ENCODE measurements at places on chromosomes 6 and 20.
A peak's percentile ranks its signal among the peaks of the same experiment; 100 is the strongest.

GRCh38 chr6:73537677-73538076, 16.8 kb upstream of the EEF1A1 start:
- no peak for DNase-seq

DNA sequence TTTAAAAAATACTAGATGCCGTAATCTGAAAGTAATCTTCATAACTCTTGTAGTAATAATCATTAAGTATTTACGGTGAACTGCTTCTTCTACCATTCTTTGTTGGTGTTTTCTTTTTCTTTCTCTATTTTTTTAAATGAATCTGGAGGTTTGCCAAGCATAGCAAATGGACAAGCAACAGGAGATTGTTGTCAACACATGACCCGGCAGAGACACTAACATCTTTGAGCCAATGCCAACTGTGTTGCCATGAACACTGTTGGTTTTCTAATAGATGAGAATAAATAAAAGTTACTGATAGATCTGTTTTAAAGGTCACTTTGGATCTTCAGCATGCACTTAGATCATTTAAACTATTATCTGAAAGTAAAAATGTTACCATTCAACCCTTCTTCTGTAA, 523.6 kb upstream of the EYS start:
- DNase-seq: no peak

GRCh38 chr6:11585426-11586016, 48.0 kb downstream of the TMEM170B start:
- no peak for DNase-seq

GRCh38 chr6:127460465-127460864, 1.3 kb upstream of the KIAA0408 start:
- DNase-seq: no peak

GRCh38 chr6:113994934-113995342, 24.0 kb upstream of the HDAC2 start:
- peak; percentile 33 for DNase-seq

DNA sequence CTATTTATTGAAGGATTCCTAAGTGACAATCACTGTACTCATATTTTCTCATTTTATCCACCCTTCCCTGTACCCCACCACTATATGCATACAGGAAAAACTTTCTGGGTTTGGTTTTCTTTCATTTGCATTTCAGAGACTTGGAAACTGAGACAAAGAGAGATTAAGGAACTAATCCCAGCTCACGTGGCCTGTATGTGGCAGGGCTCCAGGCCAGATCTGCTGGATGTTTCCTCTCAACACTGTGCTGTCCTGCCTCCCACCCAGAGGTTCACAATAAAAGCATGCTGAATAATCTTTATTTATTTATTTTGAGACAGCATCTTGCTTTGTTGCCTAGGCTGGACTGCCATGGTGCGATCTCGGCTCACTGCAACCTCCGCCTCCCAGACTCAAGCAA, 50.2 kb downstream of the CEP162 start:
- DNase-seq: no peak

DNA sequence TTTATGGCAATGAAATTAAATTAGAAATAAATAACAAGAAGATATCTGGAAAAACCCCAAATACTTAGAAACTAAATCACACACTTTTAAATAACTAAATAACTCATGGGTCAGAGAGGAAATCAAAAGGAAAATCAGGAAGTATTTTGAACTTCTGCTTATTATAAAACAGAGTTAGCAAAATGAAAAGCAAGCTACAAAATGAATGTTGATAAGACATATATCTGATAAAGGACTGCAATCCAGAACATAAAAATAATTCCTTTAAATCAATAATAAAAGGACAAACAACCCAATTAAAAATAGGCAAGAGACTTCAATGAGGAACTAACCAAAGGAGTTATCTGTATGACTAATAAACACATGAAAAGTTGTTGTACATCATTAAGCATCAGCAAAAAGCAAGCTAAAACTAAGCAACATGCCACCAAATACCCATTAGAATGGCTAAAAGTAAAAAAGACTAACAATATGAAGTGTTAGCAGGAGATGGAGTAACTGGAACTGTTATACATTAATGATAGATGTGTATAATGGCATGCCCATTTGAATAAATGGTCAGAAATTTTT, 38.9 kb upstream of the STMND1 start:
- DNase-seq: no peak

GRCh38 chr20:29119141-29119540, 2138.3 kb upstream of the DEFB115 start:
- no peak for DNase-seq

- DNase-seq: no peak
Observed at GRCh38 chr20:7399575-7399974, 540.7 kb downstream of the HAO1 start.

DNA sequence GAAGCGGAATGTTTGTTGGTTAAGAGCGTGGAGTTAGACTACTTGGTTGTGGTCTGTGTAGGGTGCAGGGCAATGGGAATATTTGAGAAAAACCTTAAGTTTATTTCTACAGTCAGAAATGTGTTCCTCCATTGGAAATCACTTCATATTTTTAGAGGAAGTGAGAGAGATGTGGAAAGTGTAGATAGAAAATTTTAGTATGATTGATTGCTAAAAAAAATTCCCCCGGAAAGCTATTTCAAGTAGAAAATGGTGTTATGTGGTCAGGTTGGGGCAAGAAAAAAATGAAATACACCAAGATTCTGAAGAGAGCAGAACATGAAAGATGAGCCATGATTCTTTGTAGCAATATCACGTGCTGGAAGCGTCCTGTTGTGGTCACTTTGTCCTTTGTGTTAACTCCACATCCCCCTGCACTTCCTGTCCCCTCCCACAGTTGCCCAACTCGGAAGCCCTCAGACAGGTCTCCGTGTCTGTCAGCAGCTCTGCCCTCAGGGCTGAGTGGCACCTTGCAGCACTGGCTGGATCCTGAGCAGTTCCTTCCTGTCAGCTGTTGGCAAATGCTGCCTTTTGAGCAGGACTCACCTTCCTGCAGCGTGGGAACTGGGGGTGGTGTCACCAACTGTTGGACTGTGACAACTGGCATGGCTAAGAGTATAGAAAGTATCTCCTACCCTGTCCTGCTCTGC, 137.5 kb upstream of the SLC24A3 start:
- no peak for DNase-seq

- DNase-seq: no peak
Observed at GRCh38 chr6:22006795-22007194, 290.0 kb downstream of the PRL start.

DNA sequence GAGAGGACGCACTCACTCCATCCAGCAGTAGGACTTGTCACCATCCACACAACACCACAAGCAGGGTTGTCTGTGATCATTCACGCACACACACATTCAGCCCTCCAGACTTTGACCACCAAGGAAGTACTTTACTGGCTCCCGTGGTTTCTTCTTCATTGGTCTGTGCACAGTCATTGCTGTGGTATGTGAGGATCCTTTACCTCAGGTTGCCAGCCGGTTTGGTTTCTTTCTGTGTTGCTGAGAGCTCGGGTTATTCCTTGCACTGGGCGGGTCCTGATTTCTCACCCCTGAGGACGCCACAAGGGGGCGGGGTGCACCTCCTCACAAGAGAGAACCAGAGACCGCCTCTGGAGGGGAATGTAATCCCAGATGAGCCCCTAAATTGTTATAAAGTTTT, 11.2 kb downstream of the SLC35A1 start:
- DNase-seq: no peak

GRCh38 chr6:148414836-148415235, 72.2 kb downstream of the SASH1 start:
- DNase-seq: peak; percentile 24

GRCh38 chr20:39602649-39603048, 640.5 kb downstream of the DHX35 start:
- DNase-seq: no peak

GRCh38 chr20:56595746-56596475, 33.2 kb upstream of the TFAP2C start:
- no peak for DNase-seq

DNA sequence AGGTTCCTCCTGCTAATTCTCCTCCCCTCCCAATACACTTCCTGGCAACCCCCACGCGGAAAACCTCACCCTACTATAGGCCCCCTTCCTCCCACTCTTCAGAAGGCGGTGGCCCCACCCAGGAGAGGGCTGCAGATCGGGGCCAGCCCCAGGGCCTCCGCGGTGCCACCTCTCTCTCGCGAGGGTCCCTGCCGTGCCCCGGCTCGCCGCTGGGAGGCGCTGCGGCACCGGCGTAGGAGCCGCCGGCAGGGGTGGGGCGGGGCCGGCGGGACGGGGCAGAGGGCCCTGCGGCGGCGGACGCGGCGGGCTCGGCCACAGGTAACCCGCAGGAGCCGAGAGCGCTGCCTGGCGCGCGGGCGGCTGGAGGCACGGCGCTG, at the start of gene ANKRD6:
Gene ANKRD6, plus strand, starts transcription at position 278 of the 377 bp plus-strand sequence. CDS start 133,825 bp downstream, outside the sequence.
- peak; percentile 86 for DNase-seq

DNA sequence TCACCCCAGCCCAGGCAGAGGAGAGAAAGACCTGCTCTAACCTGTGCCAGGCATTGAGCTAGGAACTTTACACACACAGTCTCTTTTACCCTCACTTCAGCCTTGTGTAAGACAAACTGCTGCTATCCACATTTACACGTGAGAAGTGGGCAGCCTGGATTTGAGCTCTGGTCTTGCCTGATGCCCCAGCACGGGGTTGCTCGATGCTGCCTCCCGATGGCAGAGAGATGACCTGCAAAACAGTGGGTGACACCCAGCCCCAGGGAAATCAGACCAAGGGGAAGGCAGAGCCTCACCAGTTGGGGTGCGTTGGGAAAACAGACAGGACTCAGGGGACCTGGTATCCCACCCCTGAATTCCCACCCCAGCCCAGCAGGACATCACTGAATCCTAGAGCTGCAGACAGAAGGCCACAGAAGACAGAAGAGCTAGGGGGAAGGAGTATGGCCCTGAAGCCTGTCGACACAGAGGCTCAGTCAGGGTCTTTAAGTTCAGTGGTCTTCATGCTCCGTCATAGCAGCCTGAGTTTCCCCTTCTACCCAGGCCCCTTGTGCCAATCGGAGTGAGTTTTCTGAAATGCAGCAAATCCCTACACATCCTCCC, 990 bp downstream of the BPI start:
- DNase-seq: peak; percentile 50

- no peak for DNase-seq
Observed at GRCh38 chr6:167663784-167664443, 162.8 kb upstream of the AFDN start.

DNA sequence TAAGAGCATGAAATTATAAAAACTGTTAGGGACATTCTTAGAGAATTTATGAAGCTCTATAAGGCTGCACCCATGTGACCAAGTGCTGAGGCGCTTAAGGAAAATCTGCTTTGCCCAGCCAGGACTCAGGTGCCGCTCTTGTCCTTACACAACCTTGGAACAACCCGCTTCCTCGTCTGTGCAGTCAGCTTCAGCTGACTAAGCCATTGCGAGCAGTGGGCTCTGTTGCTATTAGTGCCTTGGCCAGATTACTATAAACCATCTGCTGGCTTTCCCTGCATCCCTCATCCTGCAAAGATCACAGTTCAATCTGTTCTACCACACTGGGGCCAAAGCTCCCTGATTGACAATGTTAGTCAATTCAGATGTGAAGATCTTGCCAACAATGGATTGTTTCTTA, 89.1 kb upstream of the E2F3 start:
- DNase-seq: no peak

DNA sequence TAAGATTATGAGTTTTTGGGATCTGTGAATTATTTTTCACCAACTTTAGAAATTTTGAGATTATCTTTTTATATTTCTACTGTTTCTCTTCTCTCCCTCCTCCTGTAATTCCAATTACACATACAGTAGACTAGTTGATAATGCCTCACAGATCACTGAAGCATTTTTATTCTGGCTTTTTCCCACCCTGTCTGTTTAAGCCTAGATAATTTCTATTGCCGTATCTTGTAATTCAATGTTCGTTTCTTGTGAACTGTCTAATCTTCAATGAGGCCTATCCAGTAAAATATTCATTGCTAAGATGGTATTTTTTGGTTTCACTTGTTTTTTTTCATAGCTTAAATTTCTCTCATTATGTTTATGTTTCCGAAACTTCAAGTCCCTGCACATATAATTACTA, 12.0 kb downstream of the MDN1 start:
- no peak for DNase-seq

GRCh38 chr6:114541794-114542193, 199.0 kb upstream of the HS3ST5 start:
- DNase-seq: no peak

DNA sequence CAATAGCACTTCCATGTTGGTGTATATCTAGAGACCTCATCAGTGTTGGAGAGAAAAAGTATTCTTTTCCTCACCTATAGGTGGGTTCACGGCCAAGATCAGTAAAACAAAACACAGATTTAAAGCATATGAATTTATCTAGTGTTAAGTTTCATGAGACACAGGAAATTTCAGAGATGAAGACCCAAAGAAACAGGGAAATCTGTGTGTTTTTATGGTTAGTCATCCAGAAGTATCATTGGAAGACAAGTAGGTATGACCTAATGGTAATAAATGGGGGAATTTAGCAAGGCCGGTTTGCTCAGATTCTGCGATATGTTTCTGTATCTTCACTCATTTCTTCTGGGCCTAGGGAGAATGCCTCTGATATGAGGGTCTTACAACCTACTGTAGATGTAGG, 419.6 kb upstream of the MARCKS start:
- no peak for DNase-seq

DNA sequence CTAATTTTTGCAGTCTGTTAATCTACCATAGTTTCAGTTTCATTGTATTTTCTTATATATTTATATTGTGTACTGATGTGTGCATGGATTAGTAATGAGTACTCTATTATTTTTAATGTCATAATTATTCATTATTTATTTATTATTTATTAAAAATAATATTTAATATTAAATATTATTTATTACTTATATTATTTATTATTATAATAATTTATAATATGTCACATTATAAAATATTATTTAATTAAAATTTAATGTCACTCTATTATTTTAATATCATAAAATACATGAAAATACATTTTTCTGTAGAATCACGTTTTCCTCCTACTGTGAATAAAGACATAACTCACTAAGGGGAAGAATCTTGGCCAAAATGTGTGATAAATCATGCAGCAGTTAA, 30.5 kb downstream of the POM121L2 start:
- no peak for DNase-seq

DNA sequence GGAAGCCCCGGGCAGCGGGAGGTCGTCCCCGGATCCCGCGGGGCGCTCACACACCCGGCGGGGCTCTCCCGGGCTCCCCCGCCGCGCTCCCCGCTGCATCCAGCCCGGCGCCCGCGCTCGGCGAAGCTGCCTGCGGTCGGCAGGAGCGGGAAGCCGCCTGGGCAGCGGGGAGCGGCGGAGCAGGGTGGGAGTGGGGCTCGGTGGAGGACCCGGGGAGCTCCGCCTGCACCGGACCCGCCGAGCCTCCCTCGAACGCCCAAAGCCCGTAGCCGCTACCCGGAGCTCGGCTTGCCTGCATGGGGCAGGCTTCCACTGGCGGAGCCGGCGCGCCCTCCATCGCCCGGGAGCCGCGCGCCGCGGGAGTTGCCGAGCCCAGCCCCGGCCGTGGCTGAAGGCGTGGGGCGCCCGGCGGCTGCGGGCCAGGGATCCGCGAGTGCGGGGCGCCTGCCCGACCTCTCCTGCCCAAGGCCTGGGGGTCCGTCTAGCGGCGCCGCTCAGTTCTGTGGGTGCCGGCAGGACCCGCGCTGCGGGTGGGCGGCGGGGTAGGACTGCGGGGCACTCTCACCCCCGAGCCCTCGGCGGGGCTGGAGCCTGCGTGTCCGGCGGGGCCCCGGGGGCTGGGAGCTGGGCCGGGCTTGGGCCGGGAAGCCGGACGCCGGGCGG, 671 bp downstream of the CDH4 start:
- DNase-seq: peak; percentile 32

Measured in H54 (cell line).